ENCODE measurements at places on chromosomes 3 and 15. TPM values are rescaled to one million over a fixed set of nuclear protein-coding genes. Genes with fewer than 3 reads are reported as not detected.

Gene SPINT1
- total RNA-seq: 4.3 TPM

Gene ARHGEF26
- total RNA-seq: not detected

Gene CILP
- total RNA-seq: 0.08 TPM

Gene ATP1B3
- 108 TPM for total RNA-seq

Gene RASA2
- total RNA-seq: 60.2 TPM

Gene TRIM42
- total RNA-seq: not detected

DNA sequence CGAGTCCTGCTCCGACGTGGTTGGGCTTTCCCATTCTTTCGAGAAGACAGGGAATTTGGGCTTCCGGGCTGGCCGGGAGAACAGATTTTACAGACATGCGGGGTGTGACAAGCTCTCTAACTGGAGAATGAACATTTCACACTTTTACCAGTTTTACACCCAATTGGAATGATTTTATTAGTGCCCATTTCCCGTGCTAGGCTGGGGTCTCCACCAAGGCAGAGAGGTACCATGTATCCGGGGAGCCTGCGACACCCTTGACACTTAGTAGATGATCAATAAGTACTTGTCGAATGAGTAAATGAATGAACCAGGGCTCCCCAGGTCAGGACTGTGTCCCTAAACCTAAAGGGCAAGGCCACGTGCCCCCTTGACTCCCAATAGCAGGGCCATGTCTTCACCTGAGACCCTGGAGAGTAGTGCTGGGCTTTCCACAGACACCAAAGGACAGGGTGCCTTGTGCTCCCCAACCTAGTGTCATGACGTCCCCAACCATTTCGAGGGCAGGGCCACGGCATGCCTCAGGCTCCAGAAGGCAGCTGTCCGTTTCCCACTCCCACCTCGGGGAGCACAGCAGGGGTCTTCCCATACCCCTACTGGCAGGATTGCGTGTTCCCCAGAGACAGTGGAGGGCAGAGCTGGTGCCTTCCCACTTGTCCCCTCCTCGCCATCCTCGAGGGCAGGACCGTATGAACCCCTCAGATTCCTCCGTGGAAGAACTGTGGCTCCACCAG is 679 bp upstream of the MYD88 start:
- DNase-seq: peak; percentile 49

DNA sequence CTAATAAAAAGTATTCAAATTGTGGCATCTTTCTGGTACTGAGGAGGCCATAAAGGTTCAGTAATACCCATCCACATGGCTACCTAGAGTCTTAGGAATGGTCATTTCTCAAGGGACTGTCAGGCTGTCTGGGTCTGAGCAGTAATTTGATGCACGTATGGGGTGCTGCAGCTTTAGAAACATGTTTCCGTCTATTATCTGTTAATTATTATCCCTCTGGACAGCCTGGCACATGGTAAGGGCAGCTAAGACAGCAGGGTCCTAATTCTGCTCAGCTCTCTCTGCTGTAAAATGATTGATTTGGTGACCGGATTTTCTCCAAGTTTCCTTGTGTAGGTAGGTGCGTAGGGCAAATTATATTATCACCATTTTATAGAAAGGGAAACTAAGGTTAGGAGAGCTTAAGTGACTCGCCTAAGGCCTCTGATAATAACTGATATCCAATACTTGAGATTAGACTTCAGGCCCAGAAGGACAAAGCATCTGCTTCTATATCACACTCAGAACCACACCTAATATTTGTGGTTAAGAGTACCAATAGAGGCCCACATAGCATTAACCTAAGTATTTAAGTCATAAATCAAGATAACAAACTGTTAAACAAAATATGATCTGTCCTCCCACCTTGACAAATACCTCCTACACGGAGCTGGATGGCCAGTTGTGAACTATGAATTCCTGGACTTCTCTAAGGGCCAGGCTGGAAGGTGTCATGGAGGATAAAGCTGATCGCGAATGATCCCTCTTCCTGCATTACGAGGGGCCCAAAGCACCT is 2.9 kb upstream of the RAP2B start:
- DNase-seq: no peak

GRCh38 chr3:113614402-113614801 is 82.0 kb downstream of the USF3 start:
- no peak for DNase-seq

- DNase-seq: no peak
These were observed 77.0 kb downstream of the LPP start for GRCh38 chr3:188230962-188231361.

GRCh38 chr3:144687862-144688261 is 716.2 kb downstream of the DIPK2A start:
- no peak for DNase-seq

DNA sequence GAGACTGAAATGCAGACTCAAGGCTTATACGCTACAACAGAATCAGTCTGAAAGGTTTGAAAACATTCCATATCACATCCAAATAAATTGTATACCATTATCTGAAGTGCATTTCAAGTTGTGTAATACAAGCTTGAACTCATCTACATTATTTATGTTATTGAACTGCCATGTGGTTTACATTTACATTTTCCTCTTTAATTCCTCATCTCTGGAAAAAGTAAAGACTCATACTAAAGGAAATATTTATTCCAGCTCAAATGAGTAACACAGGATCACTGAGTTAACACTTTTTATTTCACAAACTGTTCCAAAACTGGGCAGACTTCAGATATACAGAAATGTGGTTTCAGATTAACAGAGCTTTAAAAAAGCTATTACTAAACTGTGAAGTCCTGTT is 282.5 kb downstream of the ULK4 start:
- DNase-seq: no peak

DNA sequence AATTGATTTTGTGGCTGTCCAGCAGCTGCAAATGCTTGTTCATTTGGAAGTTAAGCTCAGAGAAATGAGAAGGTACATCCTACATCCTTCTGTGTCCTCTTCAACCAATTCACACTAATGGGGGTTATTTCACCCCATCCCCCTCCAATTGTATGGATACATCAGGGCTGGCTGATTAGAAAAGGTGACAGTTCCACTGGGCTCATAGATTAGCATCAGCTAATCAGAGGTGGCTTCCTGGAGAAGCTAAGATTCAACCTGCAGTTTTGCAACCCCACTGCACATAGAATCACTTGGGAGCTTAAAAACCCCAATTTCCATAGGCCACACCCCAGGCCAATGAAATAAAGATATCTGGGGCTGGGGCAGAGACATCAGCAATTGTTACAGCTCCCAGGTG is 217.7 kb upstream of the TLE3 start:
- DNase-seq: no peak

DNA sequence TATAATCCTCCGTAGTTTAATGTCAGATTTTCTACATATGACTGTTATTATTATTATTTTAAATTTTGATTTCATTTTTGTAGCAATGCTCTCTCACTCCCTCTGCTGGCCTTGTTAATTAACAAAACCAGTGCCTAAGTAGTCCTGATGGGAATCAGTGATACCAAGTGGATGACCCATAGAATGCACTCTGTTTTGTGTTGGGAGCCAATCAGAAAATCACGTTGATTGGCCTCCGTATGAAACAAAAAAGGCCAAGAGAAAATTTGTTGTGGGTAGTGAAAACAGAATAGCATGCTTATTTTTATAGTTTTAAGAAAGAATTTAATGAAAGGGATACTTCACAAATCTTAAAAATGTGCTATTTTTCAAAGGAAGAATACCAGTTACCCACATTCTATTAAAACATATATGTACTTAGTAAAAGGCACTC is 34.4 kb upstream of the MEIS2 start:
- no peak for DNase-seq

DNA sequence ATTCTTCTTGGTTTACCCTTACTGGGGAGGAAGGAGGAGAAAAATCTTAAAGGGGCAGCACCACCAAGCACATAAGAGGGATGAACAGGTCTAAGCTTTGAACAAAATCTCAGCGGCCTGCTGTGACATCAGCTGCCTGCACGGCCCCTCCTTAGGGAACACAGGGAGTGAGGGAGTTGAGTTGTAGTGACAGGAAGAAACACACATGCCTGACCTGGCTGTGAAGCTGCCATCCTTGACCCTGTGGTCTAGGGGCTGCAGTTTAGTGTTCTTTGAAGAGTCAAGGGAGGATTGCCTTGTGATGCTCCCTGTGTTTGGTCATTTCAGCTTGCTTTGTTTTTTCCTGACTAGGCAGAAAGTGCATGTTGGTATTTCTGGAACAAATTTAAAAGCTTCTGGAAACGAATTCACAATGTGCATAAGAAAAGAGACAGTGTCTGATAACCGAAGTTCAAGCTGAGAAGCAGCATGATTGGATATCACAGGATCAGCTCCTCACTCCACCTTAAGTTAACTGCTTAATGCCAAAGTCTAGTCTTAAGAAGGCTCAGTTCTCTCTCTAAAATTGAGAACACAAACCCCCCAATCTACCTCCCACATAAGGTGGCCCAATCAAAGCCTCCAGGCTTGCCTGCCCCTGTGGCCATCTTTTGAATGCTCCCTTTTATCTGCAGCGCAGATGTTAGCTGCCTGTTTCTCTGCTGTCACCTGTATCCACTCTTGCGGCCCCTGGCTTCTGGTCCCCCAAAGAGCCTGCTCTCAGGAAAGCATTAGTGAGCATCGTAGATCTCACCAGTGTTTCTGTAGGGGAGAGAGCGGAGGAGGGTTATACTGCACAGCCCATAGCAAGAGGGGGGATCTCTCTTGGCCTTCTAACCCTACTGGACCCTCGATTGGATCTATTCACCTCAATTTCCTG is 82.2 kb downstream of the SCN11A start:
- no peak for DNase-seq

GRCh38 chr3:52001443-52001974 is 5.8 kb upstream of the RPL29 start:
- DNase-seq: peak; percentile 92

- no peak for DNase-seq
These were observed 5.8 kb upstream of the IQSEC1 start for GRCh38 chr3:13079051-13079450.

GRCh38 chr3:179288845-179289244 is 34.0 kb upstream of the ZNF639 start:
- no peak for DNase-seq

- DNase-seq: no peak
These were observed 34.9 kb downstream of the TMEM39A start for GRCh38 chr3:119428538-119428937.

- no peak for DNase-seq
These were observed 8.6 kb downstream of the SPG11 start for GRCh38 chr15:44654858-44655257.

DNA sequence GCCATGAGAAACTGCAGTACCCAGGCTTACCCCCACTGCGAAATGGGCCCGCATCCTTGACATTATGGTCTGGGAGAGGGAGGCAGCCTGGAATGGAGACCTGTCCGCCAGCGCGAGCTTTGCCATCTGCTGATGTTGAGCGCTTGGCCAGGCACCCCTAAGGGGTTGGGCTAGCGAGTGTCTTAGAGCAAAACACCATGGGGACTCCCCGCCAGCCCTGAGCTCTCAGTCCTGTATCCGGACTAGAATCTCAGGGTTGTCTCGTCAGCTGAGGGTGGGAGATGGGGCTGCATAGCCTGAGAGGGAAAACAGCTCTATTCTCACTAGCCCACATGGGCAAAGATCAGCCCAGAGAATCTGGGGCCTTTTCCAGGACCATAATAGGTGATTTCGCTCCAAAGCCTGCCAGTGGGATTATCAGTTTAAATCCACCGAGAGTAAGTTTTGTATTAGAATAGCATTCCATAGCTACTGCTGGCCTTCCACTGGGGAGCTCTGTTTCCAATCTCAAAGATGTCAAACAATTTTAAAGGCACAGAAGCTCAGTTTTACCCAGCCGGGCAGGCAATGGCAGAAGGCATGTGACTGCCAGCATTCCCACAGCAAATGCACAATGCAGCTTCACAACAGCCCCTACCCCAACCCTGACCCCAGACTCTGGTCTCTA is 167.5 kb upstream of the TPM1 start:
- DNase-seq: no peak

GRCh38 chr15:96123630-96124187 is 206.8 kb upstream of the NR2F2 start:
- DNase-seq: no peak

- DNase-seq: peak; percentile 91
These were observed 54.3 kb downstream of the OXNAD1 start for GRCh38 chr3:16319307-16319706.

Data from activated CD8-positive, alpha-beta T cell treated with anti-CD3 and anti-CD28 coated beads, Interleukin-2, amount 10 ng/mL, durations not matched to agents 7 days and 5 days (primary cell).